LoVo (cell line): ENCODE measurements at places on chromosomes 7 and 10.

- DNase-seq = no peak
Observed at GRCh38 chr7:135258585-135258984, 24.9 kb downstream of the STRA8 start.

GRCh38 chr7:128398016-128398840 lies 11.6 kb downstream of the IMPDH1 start:
- DNase-seq = peak; percentile 39

GRCh38 chr7:156918635-156919034 lies 25.7 kb upstream of the LMBR1 start:
- no peak for DNase-seq

DNA sequence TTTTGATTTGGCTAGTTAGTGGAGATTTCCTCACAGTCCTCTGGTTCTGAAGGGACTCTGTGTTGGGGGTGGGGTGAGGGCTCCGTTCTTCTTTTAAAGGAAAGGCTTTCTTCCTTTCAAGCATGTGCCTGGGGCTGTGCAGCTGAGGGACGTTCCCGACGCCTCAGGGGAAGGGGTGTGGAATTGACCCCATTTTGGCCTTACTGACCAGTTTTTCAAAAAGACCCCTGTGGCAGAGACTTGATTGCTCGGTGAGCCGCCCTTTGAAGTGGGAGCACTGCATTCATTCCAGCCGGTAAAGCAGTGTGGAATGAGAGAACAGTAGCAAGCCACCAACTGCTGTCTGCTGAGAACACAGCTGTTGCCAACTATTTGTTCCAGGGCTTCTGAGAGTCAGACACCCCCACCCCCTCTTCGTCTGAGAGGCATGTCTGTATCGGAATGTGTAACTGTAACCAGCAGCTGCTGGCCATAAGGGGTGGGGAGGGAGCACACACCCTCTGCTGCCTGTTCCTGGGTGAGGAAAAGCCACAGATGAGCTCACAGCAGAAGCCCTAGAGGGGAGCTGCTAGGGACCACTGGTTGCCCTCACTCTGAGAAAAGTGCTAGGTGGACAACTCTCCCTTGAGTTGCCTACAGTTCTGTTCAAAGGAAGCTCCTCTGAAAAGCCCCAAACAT lies 33.2 kb downstream of the WBP1L start:
- DNase-seq = no peak

- peak; percentile 89 for DNase-seq
Observed at GRCh38 chr10:63236113-63236935, 103.2 kb downstream of the NRBF2 start.

GRCh38 chr7:79529214-79529880 lies 75.9 kb upstream of the MAGI2 start:
- no peak for DNase-seq

GRCh38 chr10:60182691-60183090 lies 207.0 kb downstream of the ANK3 start:
- DNase-seq = no peak

DNA sequence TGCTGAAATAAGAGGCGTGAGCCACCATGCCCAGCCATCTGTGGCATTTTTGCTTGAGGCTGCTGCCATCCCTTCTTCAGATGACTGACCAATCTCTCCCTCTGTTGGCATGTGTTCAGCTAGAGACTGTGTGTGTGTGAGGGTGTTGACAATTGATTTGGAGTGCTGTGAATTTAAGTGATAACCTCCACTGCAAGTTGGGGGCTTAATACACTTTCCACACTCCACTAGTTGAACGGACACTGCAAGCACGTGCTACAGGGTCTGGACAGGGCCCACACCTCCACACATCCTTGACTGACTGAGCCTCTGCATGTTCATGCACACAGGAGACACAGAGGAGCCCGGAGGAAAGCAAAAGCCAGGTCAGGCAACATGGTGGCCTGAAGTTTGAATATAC lies 51.3 kb downstream of the BRAF start:
- no peak for DNase-seq

GRCh38 chr10:88565072-88565471 lies 18.0 kb downstream of the RNLS start:
- peak; percentile 42 for DNase-seq

DNA sequence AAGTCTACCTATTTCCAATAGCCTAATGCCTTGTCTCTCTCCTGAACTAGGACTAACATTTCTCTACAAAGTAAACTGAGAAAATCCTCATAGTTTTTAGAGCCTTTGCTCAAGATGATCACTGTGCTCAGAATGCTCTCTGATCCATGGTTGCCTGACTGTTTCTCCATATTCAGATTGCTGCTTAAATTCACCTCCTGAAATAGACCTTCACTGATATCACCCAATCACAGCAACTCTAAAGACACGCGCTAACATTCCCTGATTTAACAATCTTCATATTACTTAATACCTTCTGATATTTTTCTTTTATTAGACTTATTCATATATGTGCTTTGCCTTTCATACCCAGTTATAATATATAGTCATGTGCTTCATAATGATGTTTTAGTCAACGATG lies 148.9 kb upstream of the SP4 start:
- no peak for DNase-seq

- DNase-seq = no peak
Observed at GRCh38 chr7:149427893-149428292, 33.0 kb downstream of the ZNF777 start.
